ENCODE measurements at places on chromosomes 1 and 21.

DNA sequence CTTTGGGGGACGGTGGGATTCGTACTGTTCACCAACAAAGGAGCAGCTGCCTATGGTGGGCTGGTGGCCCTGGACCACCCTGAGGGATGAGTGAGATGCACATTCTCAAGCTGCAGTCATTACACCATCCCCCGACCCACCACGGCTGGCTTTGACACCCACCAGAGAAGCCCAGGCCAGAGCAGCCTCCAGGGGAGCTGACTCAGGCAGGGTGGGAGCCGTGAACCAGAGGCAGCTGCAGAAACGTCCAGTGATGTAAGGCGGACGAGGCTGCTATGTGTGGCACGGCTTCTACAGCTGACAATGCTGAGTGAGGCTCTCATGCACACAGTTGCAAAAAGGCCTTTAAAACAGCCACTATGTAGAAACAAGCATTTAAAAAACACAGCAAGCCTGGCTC lies 40.1 kb downstream of the CHAF1B start:
- no peak for DNase-seq

GRCh38 chr1:213446496-213446895 lies 395.5 kb downstream of the RPS6KC1 start:
- DNase-seq = no peak

GRCh38 chr1:62588000-62588399 lies 9.3 kb upstream of the ANGPTL3 start:
- DNase-seq = no peak

GRCh38 chr1:32289256-32289655 lies 2.6 kb upstream of the HDAC1 start:
- DNase-seq = no peak

DNA sequence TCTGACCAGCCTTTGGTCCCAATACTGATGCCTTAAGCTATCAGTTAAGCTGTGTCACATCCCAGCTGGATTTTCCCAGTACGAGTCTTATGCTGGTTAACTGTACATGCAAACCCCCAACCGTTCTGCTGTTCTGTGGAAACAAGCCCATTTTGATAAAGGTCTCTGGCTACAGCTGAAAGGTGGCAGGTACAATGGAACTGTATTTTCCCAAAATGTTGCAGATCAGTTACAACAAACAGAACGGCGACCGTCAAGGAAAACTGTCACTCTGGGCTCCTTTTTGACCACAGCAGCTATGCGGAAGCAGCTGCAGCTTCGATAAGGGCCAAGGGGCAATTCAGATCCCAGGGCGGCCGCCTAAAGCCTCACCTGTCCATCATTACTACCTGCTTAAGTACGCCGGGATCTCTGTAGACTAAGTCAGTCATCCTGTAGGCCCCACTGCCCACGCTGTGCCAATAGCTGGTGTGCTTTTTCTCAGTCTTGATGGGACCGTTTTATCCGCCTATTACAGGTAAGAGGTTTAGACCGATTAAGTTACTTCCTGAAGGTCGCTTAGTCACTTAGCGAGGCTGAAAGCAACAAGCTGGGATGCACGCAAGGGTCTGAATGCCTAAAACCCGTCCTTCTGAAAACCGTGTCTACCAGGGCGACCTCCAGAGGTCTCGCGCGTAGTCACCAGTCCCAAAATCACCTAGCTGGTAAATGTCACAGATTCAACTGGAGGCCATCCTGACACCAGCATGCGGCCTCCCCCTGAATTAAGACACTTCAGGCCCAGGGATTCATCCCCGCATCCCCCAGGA lies 11.1 kb upstream of the RAB42 start:
- peak; percentile 58 for DNase-seq

GRCh38 chr1:167109125-167109524 lies 15.2 kb downstream of the STYXL2 start:
- no peak for DNase-seq
